ENCODE measurements at places on chromosomes 5 and 9.

- DNase-seq, result no peak
These were observed 111.3 kb upstream of the SAP30L start for GRCh38 chr5:154334406-154335064.

DNA sequence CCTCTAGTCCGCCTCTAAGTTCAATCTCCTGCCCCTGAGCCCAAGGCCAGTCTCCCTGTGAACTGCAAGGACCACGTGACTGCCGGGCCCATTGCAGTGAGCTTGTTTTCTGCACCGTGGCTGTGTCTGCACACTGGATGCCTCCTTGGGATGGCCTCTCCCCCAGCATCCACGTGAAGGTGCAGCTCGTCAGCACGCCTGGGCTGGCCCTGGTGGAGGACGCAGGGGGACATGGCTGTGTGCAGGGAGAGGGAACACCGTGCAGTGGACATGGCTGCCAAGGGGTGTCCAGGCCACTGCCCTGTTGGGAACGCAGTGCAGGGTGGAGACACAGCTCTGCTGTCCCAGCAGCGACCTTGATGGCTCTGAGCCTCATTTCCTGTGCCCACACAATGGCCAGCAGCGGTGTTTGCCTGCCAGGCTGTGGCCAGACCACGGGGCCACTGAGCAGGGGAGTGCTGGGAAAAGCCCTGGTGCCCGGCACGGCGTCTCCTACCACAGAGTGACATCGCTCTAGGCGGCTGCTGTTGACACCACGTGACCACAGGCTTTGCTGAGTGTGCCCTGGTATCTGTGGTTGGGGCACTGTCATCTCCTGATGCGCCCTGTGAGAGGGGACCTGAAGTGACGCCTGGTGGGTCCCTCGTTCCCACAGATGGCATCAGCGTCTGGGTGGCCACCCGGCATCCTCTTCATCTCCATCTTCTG is 26.9 kb upstream of the EXOC3 start:
- no peak for DNase-seq

DNA sequence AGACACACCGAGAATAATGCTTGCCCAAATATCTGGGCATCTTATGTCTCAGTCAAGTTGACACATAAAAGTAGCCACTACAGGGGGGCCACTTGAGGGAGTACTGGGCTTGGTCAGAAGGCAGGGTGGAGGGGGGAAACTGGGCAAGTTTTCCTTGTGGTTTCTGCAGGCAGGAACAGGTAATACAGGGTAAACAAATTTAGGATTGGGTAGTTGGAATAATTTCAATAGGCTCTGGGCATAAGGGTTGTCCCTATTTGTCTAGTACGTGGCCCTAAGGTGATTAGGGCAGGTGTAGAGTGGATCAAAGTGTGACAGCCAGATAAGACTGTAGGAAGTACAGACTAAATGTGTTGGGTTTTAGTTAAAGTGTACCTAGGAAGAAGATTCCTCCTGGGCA is 353.1 kb downstream of the TLE4 start:
- DNase-seq, result no peak

- DNase-seq, result peak; percentile 41
These were observed 10.5 kb upstream of the SCGB3A1 start for GRCh38 chr5:180601591-180602480.

DNA sequence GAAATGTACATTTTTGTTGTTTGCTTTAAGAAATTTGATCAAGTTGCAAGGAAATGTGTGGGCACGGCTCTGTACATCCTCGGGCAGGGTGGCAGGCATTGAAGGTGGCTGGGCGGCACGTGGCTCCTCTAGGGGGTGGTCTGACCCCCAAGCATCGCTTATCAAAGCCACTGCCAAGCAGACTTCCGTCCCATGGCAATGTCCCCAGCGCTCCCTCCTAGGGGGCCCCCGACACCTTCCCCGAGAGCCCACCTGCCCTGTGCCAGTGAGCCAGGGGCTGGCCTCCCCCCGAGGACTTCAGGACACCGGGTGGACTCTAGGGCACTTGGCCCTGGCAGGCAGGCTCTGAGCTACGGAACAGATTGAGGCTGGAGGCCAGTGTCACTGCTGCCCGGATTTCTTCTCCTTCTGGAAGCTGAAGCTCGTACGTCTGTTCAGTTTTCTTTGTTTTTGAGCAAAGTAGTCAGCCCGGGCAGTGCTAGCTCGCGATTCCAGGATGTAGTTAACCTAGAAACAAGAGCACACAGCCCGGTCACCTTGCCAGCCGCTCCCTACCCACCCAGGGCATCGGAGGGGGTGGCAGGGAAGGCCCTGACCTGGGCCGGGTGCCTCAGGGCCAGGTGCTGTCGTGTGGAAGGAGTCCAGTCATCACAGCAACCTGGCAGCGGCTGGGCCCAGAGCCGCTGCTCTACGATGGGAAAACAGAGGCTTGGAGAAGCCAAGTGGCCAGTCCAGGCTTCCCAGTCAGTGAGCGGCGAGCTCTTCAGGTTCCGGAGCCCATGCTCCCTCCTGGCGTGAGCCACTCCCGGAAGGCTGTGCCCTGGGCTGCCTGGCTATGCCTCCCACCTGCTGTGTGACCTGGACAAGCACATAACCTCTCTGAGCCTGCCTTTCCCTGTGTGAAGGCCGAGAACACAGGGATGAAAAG is 177.1 kb downstream of the GAPVD1 start:
- DNase-seq, result no peak

DNA sequence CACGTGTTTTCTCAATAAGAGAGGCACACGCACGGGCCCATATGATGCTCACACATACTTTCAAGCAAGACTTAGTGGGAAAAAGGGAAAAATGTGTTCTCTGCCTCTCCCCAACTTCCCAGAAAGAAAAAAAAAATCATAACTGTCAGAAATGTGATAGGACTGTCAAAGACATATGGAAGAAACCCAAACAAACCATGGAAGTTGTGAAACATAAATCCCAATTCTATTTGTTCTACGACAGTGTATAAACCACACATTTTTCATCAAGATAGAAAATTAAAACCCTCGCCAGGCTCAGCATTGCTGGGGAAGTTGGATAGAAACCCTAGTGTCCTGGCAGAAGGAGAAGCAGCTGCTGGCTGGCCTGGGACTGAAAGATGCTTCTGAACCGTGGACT is 211.9 kb downstream of the PAX5 start:
- DNase-seq, result no peak

- peak; percentile 30 for DNase-seq
These were observed 732 bp upstream of the SMIM15 start for GRCh38 chr5:61162832-61163567.

- DNase-seq, result no peak
These were observed 460.8 kb downstream of the MTRR start for GRCh38 chr5:8329773-8330172.

- DNase-seq, result no peak
These were observed 196.6 kb downstream of the GNA14 start for GRCh38 chr9:77451507-77451906.

DNA sequence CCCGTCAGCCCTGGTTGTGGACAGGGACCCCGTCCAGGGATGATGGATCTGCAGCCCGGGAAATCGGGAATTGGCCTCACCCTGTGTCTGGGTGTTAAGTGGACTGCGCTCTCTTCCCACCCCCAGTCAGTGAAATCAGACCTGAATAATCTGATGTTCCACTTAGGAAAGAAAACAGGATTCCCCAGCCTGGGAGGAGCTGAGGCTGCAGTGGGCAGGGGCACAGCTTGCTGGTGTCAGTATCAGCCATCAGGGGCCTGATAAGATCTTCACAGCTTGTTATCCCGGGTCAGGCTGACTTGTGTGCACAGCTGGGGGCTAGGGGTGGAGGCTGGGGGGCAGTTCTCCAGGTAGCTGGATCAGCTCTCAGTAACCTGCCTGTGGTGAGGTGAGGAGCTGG is 29.1 kb downstream of the LMX1B start:
- DNase-seq, result no peak

DNA sequence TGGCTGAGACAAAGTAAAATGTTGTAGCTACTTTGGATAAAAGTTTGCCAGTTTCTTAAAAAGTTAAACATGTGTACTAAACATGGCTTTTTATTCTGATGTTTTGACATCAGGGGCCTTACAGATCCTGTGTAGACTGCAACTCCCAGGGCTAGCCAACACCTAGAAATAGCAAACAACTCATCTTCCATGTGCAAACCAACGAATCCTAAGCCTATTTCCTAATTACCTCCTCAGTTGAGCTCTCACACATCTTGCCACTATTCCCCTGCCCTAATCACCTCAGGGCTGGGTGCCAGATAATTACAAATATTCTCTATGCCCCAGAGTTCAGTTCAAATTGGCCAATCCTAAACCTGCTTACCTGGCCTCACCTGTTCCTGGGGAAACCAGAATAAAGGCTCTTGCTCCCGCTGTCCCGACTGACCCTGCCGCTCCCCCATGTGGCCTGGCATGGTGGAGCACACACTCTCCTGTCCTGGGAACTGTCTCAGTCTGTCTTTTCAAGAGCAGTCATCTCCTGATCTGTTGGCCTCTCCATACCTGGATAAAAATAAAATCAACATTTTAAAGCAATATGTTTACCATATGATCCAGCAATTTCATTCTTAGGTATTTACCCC is 37.1 kb upstream of the FAM169A start:
- DNase-seq, result peak; percentile 69

DNA sequence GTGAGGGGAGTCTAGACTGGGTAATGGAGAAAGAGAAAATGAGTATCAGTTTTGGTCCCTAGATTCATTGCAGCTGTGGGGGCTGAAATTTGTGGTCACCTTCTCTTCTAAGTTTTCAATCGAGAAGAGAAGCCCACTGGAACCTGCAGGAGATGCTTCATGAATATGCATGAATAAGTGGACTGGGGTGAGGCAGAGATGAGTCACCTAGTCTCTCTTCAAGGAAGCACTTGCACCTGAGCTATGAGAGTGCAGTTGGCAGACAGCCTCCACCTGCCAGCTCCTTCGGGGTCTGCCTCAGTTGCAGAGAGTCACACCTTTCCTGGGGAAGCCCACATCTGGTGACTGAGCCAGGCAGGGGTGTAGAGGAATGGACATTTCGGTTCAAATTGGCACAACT is 69.1 kb downstream of the ZNF366 start:
- DNase-seq, result no peak

DNA sequence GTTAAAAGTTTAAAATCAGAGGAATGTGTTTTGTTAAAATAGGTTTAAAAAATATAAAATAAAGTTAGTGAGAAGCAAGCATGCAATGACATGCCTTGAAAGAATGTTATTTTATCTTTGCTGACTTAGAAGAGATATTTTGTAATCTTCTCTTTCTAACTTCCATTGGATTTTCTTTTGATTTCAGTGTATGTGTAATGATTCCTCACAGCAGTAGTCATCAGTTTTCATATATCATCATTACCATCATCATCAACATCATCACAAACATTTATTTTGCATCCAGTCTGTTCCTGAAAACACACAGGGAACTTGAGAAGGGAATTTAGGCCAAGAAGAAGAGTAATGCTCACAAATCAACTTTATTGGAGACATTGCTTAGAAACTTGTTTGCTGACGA is 699.6 kb downstream of the TAF11L14 start:
- no peak for DNase-seq

DNA sequence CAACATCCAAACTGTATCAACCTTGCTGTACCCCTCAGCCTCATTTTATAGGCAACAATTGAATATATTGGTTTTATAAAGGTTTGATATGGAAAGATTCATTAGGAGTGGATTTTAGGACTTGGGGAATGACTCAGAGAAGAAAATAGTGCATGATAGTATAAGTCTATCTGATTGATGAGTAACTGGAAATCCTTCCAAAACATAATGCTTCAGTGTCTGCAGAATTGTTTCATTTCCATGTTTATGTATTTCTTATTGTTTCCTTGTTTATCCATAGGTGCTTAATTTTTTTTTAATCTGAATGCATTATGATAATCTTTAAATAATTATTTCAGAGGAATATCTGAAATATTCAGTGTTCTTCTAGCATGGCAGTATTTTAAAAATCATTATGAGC is 12.6 kb downstream of the JAK2 start:
- no peak for DNase-seq

DNA sequence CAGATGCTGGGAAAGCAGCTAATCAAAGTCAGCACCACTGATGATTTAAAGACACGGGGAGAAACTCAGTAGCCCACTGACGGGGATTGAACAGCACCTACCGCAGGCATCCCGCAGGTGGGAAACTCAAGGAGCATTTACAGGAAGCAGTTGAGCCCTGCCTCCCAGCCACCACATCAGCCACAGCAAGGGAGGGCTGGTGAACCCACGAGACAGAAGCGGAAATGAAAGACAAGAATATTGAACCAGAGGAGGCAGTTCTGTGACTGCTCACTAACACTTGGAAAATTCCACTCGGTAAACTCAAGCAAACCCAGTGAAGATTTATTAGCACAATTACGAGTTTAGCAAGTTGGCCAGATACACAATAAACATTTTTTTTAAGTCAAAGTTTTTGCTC is 10.6 kb upstream of the FAM163B start:
- no peak for DNase-seq

DNA sequence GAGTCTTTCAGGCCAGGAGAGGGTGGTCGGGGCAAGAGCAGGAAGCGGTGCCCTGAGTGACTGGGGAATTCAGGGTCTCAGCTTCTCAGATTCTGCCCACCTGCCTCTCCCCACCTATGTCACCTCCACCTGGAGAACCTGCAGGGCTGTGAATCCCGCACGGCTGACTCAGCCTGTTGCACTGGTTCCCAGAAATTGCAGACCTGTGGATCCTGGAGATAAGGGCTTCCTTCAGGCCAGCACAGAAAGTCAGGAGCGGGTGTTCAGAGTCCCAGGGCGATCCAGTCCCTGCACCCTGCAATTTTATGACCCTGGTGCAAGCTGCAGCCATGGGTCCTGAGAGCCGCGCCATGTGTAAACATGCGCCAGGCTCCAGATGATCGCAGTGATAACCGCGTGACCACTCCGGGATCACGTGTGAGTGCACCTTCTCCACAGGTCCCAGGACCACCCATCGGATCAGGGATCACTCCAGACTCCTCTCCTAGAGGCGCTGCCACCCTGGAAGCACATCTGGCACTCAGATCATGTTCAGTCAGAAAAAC is 17.8 kb downstream of the IRX4 start:
- no peak for DNase-seq

GRCh38 chr5:75681125-75681830 is 36.0 kb downstream of the POC5 start:
- no peak for DNase-seq

GRCh38 chr9:98879963-98880310 is 63.8 kb upstream of the COL15A1 start:
- DNase-seq, result peak; percentile 61

- DNase-seq, result no peak
These were observed 1759.5 kb upstream of the C9orf72 start for GRCh38 chr9:29332789-29333188.

GRCh38 chr5:12384005-12384404 is 479.8 kb upstream of the CTNND2 start:
- no peak for DNase-seq

Measured in testis (tissue), 5 donors.